ELF-1 (cell line): ENCODE measurements at places on chromosomes 6 and 20.

DNA sequence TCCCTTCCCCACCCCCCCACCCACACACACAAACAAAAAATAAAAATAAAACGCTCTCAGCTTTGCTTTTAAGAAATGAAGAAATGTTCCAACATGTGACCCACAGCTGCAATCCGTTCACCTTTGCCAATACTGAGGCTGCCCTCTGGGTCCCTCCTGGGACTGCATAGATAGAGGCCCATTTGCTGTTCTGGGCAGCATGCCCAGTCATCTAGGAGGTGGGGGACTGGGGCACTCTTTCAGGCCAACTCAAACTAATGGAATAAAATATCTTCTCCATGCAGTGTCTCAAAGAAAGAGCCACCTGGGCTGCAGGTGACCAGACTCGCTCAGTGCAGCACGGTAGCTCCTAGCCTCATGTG lies 79.9 kb downstream of the SLC22A3 start:
- no peak for DNase-seq

DNA sequence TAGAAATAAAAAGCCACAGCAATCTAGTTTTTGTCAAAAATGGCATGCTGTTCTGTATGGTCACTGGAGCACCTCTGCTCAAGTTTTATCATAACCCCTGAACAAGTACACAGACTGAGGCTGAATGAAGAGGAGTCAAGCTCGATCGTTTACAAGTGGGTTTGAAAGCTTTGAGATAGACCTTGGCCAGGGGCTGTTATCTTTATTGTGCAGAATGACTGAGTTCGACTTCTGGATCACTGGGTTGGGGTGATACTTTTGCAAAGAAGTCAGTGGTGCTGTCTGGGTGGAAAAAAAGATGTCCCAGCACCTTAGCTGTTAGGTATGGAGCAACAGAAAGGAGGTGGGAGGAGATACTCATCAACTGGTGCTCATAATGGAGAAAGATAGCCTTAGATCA lies 446.0 kb downstream of the HACE1 start:
- no peak for DNase-seq

GRCh38 chr6:33620856-33621710 lies at the start of gene ITPR3:
TSS of gene ITPR3 (plus strand) at chr6:33621322. CDS start at chr6:33621603, 281 bp downstream.
- DNase-seq: no peak

GRCh38 chr6:161161889-161162624 lies 111.8 kb downstream of the AGPAT4 start:
- DNase-seq: no peak

DNA sequence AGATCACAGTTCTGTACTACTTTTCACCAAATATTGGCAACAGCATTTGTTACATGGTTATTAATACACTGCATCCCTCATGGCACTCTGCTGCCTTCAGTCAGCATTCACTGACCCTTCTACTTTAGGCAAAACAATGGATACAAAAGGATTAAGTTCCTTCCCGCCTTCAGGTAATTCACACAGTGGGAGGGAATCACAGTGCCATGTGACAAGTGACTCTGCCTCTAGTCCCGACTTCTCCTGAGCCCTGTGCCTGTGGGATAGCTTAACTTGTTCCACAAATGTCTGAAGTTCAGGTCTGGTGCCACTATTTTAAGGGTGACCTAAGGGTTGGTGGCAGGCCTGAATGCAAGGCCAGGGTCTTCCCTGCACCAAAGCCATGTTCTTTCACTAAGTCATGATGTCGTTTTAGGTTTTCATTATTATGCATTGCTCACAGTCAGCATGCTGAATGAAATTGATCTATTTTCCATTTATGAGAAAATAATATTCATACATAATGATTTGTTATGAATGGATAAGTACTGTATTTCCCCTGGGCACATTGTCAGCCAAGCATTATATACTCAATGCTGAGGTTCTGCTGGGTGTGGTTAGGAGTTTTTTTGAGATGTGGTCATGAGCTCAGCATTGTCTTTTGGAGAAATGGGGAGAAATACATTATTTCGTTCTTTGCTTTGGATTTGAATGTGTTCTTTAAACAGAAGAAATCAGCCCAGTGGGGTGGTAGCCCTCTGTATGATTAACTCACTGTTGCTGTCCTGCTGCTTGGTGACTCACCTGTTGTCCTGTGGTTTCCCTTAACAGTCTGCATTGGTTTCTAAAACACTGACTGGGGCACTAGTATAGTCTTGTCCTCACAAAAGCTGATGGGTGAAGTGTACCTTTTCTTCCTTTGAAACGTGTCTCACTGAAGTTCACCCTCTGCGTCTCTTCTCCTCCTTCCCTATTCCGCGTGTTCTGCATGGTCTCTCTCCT lies 66.4 kb downstream of the AFDN start:
- peak; percentile 53 for DNase-seq

GRCh38 chr20:1973601-1974440 lies 20.0 kb downstream of the PDYN start:
- no peak for DNase-seq

DNA sequence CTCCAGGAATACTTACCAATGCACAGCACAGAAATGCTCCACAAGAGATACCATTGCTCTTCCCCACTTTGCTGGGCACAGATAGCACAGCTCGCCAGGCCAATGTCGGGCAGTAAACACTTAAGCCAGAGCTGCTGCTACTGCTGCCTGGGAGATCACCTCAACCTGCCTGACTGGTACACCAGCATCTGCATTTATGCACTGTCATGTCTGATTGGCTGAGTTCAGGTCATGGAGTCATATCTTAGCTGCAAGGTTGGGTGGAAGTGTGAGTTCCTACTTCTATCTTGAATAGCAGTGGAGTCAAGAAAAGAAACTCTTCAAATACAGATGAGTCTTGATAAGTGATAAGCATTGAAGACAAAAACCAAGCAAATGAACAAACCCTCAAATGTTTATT lies 10.9 kb upstream of the ADGRF4 start:
- no peak for DNase-seq

GRCh38 chr20:43844778-43845614 lies 69.7 kb upstream of the TOX2 start:
- DNase-seq: no peak

DNA sequence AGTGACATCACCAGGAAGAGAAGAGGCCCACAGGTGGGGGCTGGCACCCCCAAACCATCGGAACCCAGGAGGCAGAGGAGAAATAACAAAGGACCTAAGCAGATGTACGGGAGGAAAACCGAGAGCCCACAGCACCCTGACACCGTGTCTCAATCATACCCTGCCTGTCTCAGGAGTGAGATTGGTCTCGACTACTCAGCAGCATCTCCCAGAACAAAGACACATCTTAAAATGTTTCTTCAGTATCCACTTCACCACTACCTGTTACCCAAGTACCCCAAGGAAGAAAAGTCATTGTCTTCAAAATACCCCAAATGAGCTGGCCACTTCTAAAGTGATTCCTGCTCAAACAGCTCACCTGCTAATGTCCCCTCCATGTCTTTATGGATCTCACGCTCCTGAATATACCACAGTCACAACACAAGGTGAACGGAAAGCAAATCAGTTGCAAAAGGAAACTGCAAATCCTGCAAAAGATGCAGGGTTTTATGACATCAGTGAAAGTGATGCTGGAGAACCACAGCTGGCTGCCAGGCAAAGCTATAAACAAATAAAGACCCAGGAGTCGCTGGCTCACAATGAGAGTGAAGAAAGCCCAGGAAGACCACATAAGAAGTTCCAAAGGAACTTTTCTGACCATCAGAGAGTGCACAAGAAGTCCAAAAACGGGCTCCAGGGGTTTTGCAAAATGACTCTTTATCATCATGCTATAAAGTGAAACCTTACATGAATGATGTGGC lies 44.1 kb downstream of the PREX1 start:
- DNase-seq: no peak

DNA sequence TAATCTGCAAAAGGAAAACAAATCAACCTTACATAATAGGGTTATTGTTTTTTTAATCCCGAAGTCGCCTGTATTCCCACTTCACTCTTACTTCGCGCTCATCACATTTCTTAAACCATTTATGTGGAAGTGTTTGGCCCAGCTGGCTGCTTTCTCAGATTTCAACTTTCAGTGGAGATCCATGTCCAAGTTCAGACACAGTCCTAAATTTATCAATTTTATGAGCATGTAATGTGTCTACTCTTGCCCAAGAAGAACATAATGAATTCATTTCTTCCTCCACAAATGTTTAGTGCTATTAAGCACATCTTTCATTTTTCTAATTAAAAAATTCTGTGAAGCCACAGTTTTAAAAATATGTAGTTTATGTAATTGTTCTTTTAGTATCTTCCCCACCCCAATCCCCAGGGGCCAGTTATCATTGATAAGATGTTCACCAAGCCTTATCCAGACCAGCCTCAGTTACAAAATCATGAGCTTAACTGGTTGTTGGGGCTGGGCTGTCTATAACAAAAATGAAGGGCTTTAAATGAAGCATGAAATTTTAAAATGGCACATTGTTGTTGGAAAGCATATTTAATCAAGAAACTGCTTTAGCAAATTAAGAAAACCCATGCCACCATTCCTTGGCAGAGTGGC lies 151.7 kb downstream of the UST start:
- no peak for DNase-seq

- DNase-seq: no peak
Observed at GRCh38 chr6:73088138-73088813, 137.0 kb downstream of the KHDC1L start.
